CD4-positive, alpha-beta T cell treated with Interleukin-15 for 4 hours (primary cell): ENCODE measurements at places on chromosomes 2 and 18.

DNA sequence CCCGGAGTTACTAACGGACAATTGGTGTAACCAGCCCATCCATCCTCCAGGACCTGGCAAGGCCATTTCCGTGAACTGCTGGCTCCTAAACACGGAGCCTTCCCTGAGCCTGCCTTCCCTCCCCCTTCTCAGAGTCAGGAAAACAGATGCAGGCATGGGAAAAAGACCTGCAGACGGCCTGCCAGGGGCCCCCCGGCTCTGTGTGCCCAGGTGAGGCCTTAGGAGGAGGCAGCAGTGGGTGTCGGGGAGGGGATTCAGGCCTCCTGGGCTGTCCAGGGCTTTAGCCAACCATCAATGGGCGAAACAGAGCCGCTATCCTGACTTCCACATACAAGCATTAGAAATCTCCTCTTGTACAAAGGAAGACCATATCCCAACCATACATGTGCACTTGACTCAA is 68.3 kb upstream of the BOD1L2 start:
- no peak for DNase-seq

DNA sequence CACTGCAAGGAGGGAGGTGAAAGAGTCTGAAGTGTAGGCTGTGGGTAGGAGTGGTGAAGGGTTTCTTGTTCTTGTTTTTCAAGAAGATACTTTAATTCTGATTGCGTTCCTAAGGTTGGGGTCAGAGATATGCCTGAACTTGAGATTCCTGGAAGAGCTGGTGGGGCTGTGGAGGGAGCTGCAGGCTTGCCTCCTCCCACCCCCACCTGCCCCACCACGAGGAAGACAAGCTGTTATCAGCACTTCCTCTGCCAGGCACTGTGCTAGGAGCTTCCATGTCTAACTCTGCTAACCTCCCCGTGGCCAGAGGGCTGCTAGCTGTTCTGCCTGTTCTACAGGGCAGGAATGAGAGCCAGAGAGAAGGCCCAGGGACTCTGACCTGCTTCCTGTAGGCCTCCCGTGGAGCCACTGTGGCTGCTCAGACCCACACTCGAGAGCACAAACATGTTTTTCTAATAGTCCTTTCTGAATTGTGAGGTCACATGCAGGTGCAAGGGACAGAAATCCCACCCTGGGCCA is 13.7 kb downstream of the ANKRD23 start:
- no peak for DNase-seq

- DNase-seq: no peak
Observed at GRCh38 chr2:177338177-177338721, 54.3 kb upstream of the AGPS start.

DNA sequence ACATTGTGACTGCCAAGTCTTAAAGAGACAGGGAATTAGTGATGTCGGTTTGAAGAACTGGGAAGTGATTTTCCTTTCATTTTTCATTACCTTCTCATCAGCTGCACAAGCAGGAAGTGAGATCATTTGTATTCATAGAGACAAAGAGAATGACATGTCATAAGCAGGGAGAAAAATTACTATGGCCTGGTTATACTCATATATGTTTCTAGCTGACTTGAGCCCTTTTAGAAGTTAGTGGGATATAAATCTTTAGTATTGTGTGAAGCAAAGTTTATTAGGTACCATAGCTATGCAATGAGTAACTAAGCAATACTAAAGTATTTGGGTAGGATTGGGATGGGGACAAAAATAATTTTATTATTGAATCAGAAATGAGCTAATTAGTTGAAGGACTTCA is 284.1 kb downstream of the PID1 start:
- no peak for DNase-seq

- DNase-seq: no peak
Observed at GRCh38 chr18:59876310-59876626, 23.5 kb upstream of the PMAIP1 start.

GRCh38 chr2:166485558-166486178 is 8.4 kb downstream of the SCN7A start:
- DNase-seq: no peak

- peak; percentile 2 for DNase-seq
Observed at GRCh38 chr2:122136056-122136455, 380.6 kb downstream of the TSN start.

- peak; percentile 57 for DNase-seq
Observed at GRCh38 chr2:168336786-168337388, 89.5 kb upstream of the STK39 start.

- no peak for DNase-seq
Observed at GRCh38 chr2:216066230-216066629, 15.4 kb downstream of the PECR start.

DNA sequence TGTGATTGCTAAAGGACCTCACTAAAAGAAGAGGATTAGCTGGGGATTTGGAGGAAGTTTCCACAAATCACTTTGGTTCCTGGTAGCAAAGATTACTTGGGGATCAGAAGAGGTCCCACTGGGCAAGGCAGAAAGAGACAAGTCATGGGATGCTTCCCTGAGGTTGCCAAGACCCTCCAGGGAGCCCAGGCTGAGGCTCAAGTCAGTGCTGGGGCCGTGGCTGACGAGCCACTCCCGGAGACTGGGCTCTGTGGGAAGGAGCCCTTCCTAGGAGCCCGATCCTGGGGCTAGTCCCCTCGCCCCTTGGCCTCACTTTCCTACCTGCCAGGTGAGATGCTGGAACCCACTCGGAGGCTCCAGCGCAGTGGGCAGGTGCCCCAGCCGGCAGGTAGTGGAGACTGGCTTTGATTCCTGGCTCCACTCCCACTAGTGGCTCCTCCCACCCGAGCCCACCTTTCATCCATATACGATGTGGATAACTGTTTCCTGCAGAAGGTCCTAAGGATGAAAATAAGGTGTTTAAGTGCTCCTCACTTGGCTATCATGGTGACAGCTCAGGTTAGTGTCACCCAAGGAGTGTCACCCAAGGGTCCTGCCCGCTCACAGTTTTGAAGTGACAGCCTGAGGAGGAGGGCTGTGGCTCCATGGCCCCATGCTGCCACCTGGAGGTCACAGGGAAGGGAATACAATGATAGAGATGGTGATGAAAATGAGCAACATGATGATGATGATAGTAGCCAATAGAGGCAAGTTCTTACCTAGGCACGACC is 100.5 kb downstream of the CAPN13 start:
- DNase-seq: peak; percentile 69

GRCh38 chr2:62473246-62473827 is 32.7 kb downstream of the TMEM17 start:
- no peak for DNase-seq
